ENCODE measurements at places on chromosomes 11 and 22.

GRCh38 chr11:31968461-31969358 lies 122.2 kb upstream of the RCN1 start:
- no peak for DNase-seq

DNA sequence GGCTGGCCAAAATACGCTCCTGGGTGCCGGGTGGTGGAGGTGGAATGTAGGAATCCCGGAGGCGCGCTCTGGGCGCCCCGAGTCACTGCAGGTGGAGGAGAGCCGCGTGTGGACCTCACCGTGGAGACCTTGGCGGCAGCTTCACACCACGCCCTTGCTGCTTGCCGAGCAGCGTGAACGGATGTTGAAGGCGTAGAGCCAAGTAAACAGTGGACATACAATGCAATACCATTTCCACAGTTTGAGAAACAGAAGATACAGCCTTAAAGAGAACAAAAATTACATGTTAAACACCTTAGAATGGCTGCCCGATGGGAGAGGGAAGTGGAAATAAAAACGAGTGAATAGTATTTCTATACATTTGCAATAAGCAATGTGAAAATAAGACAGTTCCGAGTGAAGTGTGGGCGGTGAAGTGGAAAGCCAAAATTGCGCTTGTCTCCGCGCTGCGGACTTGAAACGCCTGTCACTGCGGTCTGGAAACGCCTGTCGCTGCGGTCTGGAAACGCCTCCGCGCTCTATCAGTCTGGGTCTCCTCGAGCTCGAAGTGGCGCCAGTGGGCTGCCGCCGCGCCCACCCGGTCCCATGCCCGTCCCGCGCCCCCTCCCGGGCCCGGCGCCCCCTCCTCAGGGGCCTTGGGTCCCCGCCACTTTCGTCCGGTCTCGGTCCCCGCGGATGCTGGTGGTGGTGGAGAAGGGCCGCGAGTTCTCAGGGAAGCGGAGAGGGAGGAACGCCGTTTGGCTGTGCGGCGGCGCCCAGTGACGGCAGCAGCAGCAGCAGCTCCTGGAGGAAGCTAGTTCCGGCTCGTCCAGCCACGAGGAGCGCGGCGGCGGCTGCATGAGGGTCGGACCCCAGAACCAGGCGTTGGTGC lies 1.6 kb downstream of the NCR3LG1 start:
- DNase-seq = peak; percentile 57

DNA sequence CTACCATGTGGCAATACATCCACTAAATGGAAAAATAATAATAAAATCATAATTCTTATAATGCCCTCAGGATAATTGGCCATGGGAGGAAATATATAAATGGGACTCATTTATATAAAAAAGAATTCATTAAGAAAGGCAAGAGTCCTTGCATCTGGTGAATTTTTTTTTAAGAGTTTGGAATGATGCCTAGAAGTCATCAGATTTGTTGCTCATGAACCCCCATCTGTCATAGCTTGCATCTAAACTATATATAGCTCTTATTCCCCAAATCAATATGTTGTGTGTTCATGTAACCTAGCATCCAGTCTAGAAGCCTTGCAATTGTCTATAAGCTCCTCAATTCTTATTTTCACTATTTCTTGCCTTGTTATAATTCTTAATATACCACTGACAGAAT lies 75.9 kb downstream of the CADM1 start:
- DNase-seq = no peak

GRCh38 chr11:6625832-6626420 lies 6.7 kb upstream of the TPP1 start:
- DNase-seq = no peak

DNA sequence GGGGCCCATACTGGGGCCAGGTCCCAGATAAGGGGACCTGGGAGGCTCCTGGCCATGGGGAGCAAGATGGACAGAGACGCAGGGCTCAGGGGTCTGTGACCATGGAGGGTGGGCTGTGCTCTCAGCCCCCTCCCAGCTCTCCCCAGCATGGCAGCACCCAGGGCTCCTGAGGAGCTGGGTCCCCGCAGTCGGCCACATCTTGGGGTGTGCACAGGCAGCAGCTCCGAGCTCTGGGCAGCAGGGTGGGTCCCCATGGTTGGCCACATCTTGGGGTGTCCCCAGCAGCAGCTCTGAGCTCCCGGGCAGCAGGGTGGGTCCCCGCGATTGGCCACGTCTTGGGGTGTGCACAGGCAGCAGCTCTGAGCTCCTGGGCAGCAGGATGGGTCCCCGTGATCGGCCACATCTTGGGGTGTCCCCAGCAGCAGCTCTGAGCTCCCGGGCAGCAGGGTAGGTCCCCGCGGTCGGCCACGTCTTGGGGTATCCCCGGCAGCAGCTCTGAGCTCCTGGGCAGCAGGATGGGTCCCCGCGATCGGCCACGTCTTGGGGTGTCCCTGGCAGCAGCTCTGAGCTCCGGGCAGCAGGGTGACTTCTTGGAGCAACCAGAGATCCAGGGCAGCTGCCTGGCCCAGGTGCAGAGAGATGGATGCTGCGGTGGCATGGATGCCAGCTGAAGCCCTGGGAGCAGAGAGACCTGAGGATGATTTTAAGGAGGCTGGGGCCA lies 18.3 kb upstream of the MUC5B start:
- DNase-seq = peak; percentile 0

DNA sequence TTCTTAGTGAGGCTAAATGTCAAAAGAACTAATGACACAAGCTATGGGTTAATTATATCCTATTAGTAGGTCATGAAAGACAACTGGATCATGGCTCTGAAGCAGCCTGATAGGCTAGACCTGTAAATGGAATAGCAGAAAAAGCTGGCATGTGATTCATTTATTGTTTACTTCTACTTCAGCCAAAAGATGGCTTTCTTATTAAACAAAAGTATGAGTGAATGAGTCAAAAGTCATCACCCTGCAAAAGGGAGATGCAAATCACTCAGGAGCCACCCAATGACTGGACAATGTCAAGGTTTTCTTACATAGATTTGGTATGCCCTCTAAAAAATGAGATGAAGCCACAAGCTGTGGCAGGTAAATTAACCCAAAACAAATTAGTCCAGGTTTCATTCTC lies 138.0 kb downstream of the TRPC6 start:
- no peak for DNase-seq

GRCh38 chr11:120612513-120613263 lies 101.1 kb downstream of the GRIK4 start:
- no peak for DNase-seq

- no peak for DNase-seq
Measured at GRCh38 chr11:120068114-120068573, 69.8 kb downstream of the TRIM29 start.

DNA sequence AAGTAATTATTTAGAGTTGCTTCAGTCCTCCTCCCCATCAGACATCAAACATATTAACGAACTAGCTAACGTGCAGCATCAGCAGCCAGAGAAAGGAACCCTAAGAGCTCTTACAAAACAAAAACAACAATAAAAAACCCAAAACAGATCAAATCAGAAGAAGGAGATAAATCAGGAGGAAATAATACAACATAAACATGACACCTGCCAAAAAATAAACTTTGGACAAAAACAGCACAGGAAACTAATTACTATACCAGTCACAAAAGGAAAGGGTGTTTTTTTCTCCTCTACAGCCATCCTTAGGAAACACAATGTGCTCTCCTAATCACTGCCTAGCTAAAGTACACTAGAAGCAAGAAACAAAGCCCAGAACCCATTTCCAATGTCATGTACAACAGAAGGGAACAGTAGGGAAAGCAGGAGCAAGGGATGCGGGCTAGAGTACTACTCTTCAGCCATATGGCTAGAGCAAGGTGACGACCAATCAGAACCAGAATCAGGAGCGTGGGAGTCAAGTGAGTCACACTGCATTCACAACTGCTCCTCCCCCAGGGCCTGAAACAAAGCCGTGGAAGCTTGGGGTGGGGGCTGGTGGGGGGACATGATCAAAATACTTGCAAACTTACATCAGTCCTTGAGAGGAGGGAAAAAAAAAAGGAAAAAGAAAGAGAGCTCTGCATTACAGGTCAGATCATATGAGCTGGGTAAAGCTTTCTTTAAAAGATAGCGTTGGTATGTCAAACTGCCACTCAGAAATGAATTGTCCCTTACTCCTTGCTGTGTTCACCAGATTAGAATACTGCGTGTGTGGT lies 60.4 kb downstream of the LARGE2 start:
- DNase-seq = peak; percentile 43

DNA sequence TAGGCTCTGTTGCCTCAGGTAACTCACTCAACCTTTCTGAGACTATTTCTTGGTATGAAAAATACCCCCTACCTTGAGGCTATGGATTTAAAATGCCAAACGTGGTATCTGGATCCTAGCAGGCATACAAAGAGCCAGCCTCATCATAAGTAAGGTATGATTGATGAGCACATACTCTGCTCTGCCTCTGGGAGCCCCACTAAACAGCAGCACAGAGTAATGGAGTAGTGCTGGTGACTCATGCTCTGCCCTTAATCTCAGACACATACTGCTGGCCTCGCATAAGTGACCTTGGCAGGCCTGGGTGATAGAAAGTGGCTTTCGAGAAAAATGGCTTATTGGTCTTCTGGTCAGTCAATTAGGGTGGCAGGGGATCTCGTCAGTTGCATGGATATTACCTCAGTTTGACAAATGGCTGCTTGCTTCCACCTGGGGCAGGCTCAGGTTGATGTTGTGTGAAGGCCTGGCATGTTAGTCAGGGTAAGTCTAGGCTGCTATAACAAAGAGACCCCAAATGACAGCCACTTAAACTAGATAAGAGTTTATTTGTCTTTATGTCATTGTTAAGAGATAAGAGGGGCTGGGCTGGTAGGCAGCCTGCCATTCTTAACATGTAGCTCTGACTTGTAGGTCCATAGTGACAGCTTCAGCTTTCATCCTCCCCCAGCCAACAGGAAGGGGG lies 15.2 kb upstream of the SLC6A5 start:
- no peak for DNase-seq

- no peak for DNase-seq
Measured at GRCh38 chr11:108508653-108509593, 10.7 kb upstream of the POGLUT3 start.

GRCh38 chr11:35927682-35928081 lies 16.2 kb upstream of the LDLRAD3 start:
- DNase-seq = no peak

DNA sequence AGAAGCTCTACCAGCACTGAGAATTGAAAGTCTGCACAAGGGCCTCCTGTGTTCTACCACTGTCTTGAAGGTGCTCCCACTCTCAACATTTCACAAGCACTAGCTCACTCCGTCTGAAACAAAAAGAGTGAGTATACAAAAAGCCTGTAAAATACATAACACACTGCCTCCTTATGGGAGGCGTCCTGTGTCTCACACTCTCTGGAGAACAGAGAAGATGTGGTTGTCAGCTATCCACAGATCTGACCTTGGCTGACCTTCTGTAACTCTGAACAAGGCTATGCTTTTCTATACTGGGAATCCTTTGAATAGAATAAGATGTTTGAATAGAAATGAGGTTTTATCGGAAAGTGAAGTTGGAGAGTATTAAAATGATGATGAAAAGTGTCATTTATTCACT lies 171.3 kb upstream of the TMEM45B start:
- no peak for DNase-seq

DNA sequence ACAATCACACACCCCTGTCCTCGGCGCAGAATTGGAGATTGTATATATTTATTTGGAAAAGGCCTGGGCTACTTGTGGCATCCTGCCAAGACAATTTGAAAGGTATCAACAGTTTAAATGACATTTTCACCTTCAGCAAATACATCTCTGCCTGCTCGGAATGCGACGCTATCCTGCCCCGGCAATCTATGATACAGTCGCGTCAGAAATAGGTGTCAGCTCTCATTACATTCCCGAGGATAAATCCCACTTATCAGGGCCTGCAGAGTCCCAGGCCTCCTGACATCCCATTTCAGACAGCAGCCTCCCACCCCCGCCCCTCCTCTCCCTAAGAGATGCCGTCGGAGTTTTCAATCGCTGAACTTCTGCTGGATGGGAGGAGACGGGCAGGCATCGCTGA lies 114.7 kb downstream of the BRD1 start:
- no peak for DNase-seq

- DNase-seq = no peak
Measured at GRCh38 chr11:109752212-109752825, 330.3 kb downstream of the C11orf87 start.

GRCh38 chr22:50695421-50696250 lies 23.0 kb downstream of the SHANK3 start:
- DNase-seq = no peak

- no peak for DNase-seq
Measured at GRCh38 chr11:45500451-45500850, 165.0 kb downstream of the CHST1 start.

DNA sequence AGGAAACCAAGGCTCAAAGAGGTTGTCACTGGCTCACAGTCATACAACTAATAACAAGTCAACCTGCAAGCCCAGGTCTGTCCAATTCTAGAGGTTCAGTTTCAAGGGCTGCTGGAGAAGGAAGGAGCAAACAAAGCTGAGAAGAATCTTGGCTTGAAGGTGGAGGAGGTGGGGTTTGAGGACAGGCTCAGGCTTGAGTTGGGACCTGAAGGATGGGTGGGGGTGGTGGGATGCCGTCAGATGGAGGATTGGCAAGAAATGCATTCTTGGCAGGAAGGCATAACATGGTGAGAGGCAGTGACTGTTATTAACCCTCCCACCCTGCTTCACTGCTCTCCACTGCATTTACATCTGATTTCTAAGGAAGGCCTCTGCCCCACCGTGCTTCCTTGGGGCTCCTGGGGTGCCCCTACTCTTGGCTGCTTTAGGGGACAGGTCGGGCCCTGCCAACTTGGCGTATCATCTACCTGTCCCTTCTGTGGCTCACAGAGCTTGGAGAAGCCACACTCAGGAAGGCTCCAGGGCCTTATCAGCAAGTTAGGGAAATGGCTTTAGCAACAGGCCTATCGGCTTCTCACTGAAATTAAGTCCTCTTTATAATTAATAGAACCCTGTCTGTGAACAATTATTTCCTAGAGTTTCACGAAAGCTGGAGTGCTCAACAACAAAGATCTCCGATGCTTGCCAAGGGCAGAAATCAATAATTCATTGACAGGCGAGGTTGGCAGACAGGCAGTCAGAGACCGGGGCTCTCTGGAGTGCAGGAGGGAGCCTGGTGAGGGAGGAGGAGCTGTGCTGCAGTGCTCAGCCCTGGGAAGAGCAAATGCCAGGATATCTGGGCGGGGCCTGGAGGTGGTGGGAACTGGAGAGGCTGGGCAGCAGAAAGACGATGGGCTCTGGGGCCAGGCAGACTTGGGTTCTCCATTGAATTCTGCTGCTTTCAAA lies 84.9 kb upstream of the NARS2 start:
- no peak for DNase-seq

DNA sequence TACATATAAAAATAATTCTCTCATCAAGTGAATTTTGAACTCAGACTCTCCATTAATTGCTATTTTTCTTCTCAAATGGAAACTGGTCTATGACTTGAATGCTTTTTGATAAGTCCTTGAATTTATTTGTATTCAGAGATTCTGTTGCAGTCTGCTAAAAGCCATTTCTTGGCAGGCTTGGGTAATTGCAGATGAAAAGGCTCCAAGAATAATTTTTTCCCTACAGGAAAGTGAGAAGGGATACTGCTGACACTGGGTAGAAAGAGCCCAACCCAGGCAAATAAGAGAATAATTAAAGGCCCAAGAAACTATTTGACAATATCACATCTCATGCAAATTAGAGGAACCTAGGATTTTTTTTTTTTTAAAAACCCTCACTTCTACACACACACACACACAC lies 246.5 kb upstream of the DDI1 start:
- DNase-seq = no peak
